ENCODE measurements at places on chromosomes 16 and 17.

- ATAC-seq, result no peak
These were observed at the start of gene SCARF1 for GRCh38 chr17:1645207-1646171. TSS of gene SCARF1 (minus strand) at chr17:1645732. CDS start at chr17:1645697, 35 bp downstream.

DNA sequence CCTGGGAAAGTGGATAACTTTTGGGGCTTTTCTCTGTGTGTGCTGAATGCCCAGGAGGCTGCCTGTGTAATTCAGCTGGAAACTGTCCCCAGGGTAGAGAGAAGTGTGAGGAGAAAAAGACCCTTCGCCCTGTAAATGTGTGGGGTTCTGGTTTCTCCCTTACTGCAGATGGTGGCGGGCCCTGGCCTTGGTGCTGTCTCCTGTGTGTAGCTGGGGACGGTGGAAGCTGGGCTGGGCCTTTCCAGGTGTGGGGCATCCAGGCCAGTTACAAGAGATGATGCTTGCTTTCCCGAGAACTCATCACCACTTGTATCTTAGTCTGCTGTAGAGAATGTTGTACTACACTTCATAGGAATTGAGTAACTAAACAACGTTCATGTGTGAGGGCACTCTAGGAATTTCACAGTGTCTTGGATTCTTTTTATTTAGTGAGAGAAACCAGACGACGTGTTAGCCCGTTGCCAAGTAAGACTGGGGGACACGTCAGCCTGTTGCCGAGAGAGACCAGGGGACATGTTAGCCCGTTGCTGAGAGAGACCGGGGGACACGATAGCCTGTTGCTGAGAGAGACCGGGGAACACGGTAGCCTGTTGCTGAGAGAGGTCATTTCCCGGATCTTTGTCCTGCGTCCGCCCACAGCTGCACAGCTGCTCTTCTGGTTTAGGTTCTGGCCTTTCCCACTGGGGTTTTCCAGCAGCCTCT lies 43.1 kb downstream of the TBCD start:
- no peak for ATAC-seq

DNA sequence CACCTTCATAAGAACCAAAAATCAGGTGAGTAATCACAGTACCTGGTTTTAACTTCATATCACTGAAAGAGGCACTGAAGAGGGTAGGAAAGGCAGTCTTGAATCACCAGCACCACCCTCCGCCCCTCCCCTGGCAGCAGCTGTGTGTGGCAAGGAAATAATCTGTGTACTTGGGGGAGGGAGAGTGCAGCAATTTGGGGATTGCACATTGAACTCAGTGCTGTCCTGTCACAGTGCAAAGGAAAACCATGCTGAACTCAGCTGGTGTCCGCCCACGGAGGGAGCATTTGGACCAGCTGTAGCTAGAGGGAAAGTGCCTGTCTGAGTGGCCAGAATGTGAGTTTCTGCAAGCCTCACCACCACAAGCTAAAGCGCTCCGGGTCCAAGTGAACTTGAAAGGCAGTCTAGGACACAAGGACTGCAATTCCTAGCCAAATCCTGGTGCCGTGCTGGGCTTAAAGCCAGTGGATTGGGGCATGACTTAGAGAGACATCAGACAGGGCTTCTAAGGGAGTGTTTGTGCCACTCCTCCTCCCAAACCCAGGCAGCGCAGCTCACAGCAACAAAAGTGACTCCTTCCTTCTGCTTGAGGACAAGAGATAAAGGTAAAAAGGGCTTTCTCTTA lies 39.7 kb upstream of the ALDH3A1 start:
- ATAC-seq, result no peak

DNA sequence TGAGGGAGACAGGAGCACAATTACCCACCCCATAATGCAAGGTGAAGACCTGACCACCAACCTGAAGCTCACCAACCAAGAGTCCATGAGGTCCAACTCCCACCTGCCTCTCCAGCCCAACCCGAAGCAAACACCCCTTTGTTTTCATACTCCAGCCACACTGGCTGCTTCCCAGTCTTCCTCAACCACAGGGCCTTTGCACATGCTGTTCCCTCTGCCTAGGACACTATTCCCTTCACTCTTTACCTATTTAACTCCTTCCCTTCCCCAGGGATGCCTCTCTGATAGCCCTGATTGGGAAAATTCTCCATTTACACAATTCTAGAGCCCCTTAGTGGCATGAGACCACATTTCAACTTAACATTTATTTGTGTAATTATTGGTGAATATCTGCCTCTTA lies 86.0 kb downstream of the VAT1L start:
- ATAC-seq, result no peak

DNA sequence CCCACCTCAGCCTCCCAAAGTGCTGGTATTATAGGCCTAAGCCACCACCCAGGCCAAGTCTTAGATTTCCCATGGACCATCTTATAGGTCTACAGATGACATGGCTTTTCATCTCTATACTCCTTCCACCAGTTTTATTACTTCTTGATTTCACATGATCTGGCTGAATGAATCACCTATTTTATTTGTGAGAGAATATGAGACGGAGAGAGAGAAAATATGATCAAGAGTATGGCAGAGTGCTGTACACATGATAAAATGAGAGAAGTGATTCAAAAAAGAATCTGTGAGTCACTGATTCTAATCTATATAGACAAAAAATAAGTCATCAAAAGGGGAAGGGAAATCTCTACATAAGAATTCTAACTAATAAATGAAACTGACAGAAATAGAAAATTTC lies 13.7 kb downstream of the ACSM1 start:
- ATAC-seq, result peak; percentile 94

DNA sequence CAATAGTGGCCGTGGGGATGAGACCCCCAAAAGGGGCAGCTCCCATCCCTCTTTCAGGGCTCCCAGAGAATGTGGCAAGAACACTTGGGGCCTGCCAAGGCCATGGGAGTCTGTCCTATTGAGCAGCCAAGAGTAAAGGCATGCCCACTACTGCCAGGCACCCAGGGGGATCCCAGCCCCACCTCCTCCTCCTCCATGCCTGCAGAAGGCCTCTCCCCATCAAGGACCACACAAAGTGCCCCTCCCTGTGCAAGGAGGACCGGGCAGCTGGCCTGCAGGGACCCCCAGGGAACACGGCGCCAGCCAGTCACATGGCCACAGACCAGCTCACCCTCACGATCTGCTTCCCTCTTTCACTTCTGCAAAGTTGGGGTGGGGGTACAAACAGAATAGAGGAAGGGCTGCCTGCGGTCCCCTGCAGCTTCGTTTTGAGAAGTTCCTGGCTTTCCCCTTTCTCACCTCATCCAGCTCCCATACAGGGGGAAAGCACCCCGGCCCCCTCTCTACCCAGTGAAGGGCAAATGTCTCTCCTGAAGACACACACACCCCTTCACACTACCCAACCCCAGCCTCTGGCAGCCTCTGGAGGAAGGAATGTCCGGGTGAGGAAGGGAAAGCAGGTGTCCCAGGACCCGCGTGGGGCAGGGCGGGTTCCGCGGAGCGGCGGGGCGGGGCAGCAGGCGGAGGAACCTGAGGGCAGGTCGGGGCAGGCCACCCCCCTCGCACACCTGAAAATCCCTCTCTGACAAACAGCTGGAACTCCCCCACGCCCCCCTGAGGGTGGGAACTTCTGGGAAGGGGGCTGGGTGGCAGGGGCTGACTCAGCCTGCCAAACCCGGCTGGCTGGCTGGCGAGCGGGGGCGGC lies 2.0 kb downstream of the PPP1R9B start:
- peak; percentile 19 for ATAC-seq

- no peak for ATAC-seq
These were observed 4.7 kb upstream of the ASGR2 start for GRCh38 chr17:7119314-7119713.

- ATAC-seq, result no peak
These were observed 17.3 kb upstream of the EEF2K start for GRCh38 chr16:22188595-22189442.

- no peak for ATAC-seq
These were observed 83.9 kb upstream of the HSBP1 start for GRCh38 chr16:83723901-83724300.

- ATAC-seq, result peak; percentile 57
These were observed 57.1 kb upstream of the WSB1 start for GRCh38 chr17:27236717-27237315.

- no peak for ATAC-seq
These were observed 23.3 kb upstream of the SLC12A3 start for GRCh38 chr16:56841659-56842058.

DNA sequence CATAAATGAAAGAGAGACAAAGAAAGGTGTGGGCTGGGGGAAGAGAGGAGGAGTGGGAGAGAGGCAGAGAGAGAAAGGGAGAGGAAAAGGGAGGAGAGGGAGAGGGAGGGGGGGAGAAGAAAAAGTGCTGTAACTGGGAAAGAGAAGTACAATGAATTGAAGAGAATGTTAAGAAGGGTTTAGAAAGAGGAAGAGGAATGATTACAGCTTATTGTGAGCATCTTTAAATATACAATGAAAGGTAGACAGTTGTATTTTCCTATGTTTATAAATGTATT lies 229.1 kb upstream of the PMFBP1 start:
- ATAC-seq, result no peak

DNA sequence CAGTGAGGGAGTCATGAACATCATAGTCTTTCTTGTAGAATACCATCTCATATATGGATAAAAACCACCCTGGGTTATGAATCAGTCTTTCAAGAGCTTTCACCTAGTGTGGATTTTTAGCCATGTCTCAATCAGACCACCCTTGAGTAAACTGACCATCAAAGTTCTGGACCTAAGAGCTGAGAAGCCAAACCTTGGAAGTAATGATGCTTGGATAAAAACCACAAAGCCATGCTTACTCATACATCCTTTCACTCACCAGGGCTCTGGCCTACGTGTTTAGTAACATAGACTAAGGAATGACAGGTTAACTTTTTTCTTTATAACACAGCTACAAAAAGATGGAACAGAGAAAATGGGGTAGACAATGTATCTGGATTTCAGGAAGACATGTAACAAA lies 167.2 kb downstream of the STX8 start:
- no peak for ATAC-seq

GRCh38 chr16:89710709-89711564 lies 9.4 kb upstream of the SPATA2L start:
- no peak for ATAC-seq

DNA sequence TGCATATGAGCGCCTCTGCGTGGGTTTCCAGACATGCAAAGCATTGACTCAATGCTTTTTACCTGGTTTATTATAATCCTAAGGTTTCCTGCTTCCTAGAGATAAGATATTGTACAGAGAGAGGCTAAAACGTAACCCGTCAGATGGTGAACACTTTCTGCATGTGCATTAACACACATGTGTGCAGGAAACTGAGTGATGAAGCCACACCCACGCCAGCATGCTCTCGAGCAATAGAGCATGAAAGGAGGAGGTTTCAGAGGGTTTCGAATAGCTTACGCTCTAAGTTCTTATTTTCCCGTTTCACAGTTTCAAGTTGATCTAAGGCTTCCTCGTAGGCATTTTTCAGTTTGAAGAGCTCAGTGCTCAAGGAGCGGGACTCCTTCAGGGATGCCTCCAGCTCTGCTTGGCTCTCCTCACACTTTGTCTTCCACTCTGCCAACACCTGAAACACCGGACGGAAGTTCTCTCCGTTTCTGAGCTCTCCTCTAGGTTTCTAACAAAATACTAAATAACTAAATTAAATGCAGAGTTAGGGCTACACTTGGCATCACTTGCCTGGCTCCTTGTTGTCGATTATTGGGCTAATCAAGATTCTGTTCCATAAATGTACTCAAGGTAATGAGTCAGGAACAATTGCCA lies 23.2 kb downstream of the MYH3 start:
- ATAC-seq, result no peak

- ATAC-seq, result no peak
These were observed 31.6 kb downstream of the IQCK start for GRCh38 chr16:19749571-19750080.

- no peak for ATAC-seq
These were observed 5.6 kb downstream of the NOG start for GRCh38 chr17:56599088-56599487.

GRCh38 chr17:48308581-48308980 lies 121.4 kb downstream of the SKAP1 start:
- no peak for ATAC-seq

DNA sequence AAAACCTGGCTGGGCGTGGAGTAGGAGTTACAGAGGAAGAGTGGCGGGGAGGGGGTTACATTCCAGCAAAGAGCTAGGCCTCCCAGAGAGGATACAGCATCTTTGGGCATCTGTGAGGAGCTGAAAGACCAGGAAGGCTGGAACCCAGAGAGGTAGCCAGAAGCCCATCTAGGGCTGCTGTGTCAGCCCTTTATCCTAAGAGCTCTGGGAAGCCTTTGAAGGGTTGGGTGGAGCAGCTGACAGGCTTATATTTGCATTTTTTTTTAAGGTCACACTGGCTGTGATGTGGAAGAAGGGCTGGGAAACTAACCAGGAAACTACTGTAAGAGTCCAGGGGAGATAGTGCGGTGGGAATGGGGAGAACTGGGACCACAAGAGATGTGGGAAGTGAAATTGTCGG lies 6.8 kb upstream of the CNOT1 start:
- ATAC-seq, result no peak
